CD4-positive, alpha-beta T cell treated with Interleukin-12 subunit alpha and Interleukin-12 subunit beta, for 1 hour (primary cell): ENCODE measurements at places on chromosomes 12 and 14.

DNA sequence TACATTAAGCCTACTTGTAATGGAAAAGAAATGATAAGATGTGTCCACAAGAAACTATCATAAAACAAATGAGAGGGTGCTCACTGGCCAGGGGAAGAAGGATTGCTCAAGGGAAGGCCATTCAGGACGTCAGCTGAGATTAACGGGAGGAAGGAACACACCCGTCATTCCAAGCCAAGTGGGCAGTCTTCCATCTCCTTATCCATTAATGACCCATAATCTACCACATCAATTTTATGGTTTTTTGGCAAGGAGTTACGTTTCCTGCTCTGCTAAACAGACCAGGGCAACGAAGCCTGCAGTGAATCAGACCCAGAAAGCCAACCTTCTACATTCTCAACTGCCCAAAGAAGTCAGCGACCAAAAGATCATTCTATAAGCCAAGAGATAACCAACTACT lies 25.1 kb downstream of the PRKAB1 start:
- no peak for DNase-seq

GRCh38 chr14:104196461-104197140 lies 58.2 kb downstream of the KIF26A start:
- no peak for DNase-seq

DNA sequence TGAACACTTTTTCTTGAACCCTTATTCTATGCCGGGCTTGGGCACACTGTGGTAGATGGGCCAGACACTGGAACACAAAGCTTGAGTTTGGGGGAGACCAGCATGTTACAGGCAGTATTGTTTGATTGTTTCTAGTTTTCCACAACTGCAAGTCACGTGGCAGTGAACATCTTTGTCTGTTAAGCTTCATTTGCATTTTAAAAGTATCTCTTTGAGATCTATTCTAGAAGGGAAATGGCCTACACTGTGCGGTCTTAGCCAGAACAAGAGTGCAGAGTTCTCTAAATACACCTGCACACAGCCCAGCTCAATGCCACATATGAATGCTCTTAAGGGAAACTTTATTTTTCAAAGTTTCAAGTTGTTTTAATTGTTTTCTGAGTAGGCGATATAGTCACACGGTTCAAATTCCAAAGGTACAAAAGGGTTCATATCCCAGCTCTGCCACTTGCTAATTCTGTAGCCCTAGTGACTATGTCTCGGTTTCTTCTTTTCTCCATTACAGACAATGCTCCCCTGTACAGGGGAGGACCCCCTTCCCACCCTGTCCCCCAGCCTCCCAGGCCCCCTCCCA lies 24.9 kb downstream of the RIN3 start:
- DNase-seq: no peak

DNA sequence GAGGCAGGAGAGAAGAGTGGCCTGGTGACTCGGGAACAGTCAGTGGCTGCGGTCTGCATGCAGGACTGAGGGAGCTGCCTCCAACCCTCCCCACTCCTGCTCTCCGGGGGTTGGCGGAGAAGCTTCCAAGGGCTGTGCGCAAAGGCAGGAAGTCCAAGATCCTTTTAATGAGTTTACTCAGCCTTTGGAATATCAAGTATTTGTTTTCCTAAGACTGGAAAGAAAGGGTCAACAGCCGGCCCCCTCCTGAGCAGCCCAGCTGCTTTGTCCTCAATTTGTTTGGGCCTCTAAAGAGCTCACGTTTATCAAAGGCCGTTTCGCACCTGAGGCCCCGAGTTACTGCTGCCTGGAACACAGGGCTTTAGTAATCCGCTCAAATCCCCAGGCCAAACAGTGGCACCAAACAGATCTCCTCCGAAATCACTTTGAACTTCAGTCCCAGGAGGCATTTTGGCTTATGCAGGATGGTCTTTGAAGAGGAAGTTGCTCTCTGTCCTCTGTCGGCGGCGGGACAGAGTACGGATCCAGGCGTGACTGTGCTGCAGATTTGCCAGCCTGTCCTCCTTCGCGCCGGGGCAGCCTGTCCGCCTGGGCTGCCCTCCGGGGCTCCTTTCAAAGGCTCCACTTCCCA lies 117.2 kb upstream of the FZD10 start:
- DNase-seq: no peak

GRCh38 chr12:108734200-108734906 lies 3.0 kb upstream of the CORO1C start:
- DNase-seq: peak; percentile 20

GRCh38 chr12:93415723-93416464 lies 25.9 kb downstream of the UBE2N start:
- no peak for DNase-seq

- DNase-seq: peak; percentile 52
These were observed 4.0 kb downstream of the CD69 start for GRCh38 chr12:9756706-9757105.

- DNase-seq: no peak
These were observed 36.8 kb upstream of the TMED10 start for GRCh38 chr14:75213172-75213571.

DNA sequence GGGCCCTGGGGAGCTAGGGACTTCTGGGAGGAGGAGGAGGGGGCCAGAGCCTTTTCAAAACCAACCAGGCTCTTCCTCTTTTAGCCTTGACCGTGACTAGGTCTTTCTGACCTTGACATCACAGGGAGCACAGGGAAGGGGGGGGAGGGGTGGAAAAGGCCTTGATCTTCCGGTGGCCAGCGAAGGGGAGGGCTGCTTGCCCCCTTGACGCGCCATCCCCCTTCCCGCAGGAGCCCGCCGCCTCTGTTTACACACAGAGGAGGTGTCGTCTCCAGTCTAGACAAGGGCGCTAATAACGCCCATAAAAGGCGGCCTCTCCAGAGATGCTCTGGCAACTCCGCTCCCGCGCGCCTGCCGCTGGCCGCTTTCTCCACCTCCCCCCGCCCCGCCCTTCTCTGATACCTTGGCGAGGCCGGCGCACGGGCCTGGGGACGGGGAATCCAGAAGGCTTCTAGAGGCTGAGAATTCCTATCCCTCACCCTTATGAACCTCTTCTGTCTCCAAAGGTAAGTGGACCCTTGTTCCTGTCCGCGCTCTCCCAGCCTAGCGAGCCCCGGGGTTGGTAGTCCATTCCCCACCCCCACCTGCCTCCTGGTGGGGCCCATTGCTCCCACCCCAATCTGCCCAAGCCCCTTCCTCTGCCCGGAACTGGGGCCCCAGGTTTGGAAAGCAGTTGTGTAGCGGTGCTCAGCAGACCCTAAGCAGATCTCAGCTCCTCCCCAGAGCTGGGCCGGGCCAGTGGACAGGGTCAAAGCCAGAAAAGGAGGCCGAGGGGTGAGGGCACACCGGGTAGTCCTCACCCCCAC lies 4.9 kb upstream of the HOXC12 start:
- DNase-seq: no peak

- no peak for DNase-seq
These were observed 50.3 kb downstream of the IRAK3 start for GRCh38 chr12:66239295-66239694.
